LNCaP clone FGC (cell line): ENCODE measurements at places on chromosomes 7 and 10.

DNA sequence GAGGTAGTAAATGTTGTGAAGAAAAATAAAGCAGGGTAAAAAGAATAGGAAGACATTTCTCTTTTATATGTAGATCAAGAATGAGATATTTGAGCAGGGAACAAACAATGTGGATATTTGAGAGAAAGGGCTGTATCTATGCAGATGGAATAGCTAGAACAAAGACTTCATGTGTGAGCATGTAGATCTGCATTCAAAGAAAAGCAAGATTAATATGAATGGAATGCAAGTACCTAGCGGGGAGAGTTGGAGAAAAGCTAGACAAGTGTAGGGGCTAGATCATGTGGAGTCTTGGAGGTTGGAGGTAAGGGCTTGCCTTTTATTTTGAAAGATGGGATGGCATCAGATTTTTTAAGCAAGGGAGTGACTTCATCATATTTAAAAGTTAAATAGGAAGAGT, 27.1 kb downstream of the SHOC2 start:
- no peak for DNase-seq

- peak; percentile 25 for DNase-seq
Measured at GRCh38 chr10:52566471-52567246, 205.9 kb downstream of the MBL2 start.

- no peak for DNase-seq
Measured at GRCh38 chr7:25970356-25970755, 181.6 kb upstream of the NFE2L3 start.

DNA sequence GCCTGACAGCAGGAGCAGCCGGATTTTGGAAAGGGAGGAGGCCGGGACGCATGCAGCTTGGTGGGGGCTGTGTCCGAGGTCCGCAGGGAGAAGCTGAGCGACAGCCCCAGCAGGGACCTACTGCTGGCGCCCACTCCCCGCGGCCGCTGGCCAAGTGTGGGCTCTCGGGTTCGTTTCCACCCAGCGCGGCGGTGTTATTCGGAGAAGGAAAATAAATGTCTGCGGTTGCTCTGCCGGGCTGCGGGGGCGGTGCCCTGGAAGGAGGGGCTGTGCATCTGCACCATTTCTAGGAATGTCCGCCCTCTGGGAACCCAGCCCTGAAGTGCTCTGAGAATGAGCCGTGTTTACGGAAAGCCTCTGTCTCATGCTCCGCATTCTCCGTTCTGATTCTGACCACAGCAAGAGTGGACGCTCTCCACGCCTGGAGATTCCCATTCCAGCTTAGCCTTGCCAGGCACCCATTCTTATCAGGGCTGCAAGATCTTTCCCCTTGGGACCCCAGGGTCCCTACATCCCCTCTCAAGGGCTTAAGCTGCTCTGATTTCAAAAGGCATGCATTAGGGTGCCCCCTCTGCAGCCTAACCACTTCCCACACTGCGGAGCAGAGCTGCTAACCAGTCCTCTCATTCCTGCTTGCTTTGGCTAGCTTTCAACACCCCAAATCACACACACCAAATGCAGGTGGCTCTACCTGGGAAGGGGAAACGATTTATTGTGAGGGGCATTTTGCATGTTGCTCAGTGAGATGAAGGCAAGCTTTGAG, 256.6 kb upstream of the GLI3 start:
- no peak for DNase-seq

GRCh38 chr10:70602665-70603448, at the start of gene PRF1:
Gene PRF1, minus strand, starts transcription at chr10:70602741. Its CDS starts 1,839 bp downstream, at chr10:70600902.
- no peak for DNase-seq

DNA sequence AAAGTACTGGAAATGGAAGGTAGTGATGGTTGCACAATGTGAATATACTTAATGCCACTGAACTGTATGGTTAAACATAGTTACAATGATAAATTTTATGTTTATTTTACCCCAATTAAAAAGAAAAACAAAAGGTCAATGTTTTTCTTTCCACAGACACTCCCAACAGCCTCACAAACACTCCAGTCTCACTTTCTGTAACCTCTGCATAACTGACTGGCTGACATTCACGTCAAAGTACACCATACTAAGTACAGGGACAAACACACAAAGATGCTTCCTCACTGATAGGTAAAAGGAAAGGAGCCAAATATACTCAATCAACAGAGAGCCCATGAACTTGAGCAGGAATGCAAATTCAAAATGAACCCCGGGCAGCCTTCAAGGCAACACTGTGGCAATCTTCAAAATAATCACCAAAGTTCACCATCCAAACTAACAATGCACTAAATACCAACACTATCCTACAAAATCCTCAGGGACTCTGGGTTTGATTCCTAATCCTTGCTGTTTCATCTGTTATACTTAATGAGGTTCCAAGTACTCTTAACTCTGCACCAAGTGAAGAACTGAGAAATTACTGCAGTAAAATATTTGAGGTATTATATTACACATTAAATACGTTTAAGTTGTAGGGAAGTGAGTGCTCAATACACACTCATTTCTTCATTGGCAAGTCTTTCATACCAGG, 90.8 kb downstream of the ARMH3 start:
- DNase-seq: peak; percentile 47

DNA sequence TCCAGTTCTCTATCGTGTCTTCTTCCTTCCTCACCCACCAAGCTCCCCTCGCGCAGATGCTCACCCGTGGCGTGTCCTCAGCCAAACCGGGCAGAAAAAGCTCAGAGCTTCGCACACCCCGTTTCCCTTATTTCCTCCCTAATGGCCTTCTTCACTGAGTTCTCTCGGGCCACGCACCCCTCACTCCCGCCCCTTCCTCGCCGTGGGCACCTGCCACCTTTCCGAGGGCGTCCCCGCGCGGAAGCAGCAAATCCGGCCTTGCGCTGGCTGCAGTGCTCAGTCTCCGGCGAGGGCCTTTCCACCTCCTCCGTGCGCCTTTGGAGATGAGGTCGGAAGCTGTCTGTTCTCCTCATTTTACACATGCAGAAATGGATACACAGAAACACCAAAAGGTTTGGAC, 12.4 kb upstream of the CALML3 start:
- no peak for DNase-seq

- no peak for DNase-seq
Measured at GRCh38 chr10:104359811-104360210, 6.2 kb downstream of the CFAP58 start.

DNA sequence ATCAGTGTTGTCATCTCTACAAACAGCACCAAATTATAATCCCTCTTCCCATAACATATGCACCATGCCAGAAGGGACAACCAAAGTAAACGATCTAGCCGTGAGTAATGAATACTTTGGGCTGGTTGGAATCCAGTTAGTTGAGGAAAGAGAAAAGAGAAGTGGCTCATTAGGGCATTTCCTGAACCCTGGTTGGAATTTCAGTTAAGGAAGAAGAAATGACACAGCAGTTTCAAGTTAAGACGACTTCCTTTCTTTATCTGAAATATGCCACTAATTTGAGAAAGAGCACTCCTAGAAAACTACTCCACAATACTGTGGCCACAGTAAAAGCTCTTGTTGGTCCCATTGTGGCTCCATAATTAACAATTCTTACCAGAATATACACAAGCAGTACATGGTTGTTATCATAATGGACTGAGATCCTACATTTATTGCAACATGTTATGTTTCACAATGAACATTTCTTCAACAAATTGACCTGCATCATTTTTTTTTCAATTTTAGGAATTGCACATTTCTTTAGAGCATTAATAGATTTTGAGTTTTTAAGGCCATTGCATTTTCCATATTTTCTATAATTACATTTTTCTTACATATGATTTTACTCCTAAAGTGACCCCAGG, at the start of gene TFEC:
Gene TFEC (minus strand): TSS at position 113 of the 626 bp plus-strand sequence. CDS start 46,322 bp downstream, outside the sequence.
- no peak for DNase-seq

DNA sequence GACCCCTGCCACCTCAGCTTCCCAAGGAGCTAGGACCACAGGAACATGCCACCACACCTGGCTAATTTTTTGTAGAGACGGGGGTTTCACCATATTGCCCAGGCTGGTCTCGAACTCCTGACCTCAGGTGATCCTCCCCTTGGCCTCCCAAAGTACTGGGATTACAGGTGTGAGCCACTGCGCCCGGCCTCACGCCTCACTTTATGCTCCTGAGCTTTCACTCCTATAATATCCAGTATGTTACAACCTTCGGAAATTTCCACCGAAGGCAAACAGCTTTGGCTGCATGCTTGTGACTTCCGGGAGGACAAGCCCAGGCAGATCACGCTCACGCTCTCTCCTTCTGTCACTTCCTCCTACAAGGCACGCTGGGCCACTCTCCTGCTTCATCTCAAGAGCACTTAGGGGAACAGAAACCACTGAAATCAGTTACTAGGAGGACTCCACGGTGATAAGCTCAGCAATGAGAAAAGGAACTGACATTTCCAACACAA, 4.4 kb upstream of the MAD1L1 start:
- no peak for DNase-seq

DNA sequence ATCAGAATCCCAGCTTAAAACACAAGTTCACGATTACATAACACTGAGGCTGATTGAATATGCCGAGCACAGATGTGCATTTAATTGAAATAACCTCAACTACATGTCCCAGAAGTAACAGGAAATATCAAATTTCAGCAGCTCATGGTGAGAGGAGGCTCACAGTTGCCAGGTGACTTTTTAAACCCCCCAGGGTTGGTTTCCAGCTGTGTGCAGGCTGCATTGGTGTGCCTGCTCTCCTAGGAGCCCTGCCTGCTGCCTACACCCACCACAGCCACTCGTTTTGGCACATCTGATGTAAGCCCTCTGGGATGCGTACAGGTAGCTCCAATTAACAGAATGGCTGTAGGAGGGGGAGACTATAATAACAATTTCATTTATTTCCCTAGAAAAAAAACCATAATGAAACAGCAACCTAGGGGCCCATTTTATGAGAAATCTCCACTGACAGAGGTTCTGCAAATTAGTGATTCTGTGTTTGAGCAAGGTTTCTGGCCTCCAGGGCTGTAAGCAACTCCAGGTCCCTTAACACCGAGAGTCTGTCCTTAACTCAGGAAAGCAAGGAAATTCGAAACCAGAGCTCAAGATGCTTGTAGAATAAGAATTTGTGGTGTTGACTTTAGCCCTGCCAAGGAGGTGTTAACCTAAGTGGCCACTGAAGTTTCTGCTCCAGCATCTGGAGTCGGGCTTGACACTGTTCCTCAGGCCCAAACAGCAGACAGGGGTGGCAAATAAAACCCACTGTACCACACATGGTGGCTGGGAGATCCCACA, 161.9 kb downstream of the BMPER start:
- DNase-seq: no peak
